Neuronal stem cell (in vitro differentiated cells): ENCODE measurements at places on chromosomes 2 and 18.

- DNase-seq, result no peak
Observed at GRCh38 chr2:241577413-241578122, 19.0 kb downstream of the BOK start.

DNA sequence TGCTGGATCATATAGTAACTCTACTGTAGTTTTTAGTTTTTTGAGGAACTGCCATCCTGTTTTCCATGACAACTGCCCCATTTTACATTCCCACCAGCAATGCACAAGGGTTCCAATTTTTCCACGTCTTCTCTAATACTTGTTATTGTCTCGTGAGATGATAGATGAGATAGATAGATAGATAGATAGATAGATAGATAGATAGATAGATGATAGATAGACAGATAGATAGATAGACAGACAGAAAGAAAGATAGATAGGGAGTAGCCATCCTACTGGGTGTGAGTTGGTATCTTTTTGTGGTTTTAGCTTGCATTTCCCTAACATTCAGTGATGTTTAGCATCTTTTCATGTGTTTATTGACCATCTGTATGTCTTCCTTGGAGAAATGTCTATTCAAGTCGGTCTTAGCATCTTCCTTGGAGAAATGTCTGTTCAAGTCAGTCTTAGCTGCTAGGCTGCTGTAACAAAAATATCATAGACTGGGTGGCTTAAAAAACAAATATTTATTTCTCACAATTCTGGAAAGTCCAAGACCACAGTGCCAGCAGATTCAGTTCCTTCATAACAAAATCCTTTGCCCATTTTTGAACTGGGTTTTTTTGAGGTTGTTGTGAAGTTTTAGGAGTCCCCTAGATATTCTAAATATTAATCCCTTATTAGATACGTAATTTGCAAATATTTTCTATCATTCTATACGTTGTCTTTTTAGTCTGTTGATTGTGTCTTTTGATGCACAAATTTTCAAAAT lies 98.5 kb downstream of the BIN1 start:
- no peak for DNase-seq

GRCh38 chr2:40321822-40322221 lies 130.1 kb downstream of the SLC8A1 start:
- no peak for DNase-seq

- DNase-seq, result no peak
Observed at GRCh38 chr2:31414601-31415241, at the start of gene XDH. XDH (minus strand) TSS chr2:31414742; CDS start chr2:31414666, 76 bp downstream.

- peak; percentile 18 for DNase-seq
Observed at GRCh38 chr2:147937744-147938349, 82.7 kb downstream of the ORC4 start.

DNA sequence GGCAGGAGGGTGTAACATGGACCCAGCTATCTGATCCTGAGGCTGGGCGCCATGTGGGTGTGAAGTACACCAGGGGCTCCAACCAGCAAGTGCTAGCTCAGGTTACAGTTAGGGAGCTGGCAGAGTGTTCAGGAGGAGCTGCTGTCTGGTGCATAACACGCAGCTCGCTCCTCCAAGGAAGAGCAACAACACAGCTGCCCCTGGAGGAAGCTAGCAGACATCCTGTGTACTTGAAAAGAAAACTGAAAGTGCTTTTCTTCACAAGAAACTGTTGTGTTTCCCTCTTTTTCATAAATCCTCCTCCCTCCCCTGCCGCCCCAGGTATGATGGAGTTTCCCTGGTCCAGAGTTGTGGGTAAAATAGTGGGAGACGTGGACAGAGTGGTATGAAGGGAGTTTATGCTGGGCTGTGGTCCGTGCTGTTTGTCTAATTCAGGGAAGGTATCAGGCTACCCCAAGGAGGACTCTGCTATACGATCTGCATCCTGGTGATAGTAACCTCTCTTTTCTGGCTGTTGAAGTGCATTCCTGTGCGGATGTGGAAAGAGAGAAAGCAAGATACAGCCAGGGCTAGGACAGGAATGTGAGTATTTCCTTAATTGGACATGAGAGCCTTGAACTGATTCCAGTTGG lies 6.1 kb upstream of the LBH start:
- no peak for DNase-seq

GRCh38 chr2:74201596-74201995 lies 3.2 kb downstream of the MTHFD2 start:
- no peak for DNase-seq

GRCh38 chr2:140580532-140581151 lies 1550.2 kb downstream of the LRP1B start:
- DNase-seq, result no peak

GRCh38 chr18:48901145-48902022 lies 49.4 kb downstream of the SMAD7 start:
- no peak for DNase-seq

DNA sequence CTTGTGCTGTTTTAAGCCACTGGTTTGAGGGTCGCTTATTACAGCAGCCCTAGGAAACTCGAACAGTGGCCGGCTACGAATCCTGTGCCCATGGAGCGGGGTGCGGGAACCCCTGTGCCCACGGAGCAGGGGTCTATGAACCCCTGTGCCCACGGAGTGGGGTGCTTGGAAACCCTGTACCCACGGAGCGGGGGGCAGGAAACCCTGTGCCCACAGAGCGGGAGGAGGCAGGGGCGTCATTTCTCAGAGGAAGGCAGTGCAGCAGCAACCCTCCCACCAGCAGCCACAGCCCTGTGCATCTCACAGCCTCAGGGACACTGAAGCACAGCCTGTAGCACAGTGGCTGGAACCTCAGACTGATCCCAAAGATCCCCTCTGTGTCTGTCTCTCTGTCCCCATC lies 34.2 kb upstream of the GPC1 start:
- no peak for DNase-seq

GRCh38 chr2:82789851-82790205 lies 1669.3 kb downstream of the SUCLG1 start:
- DNase-seq, result no peak

- DNase-seq, result no peak
Observed at GRCh38 chr18:70414315-70414900, 125.6 kb downstream of the SOCS6 start.

GRCh38 chr2:44498551-44498950 lies 136.8 kb downstream of the CAMKMT start:
- DNase-seq, result no peak
